ENCODE measurements at places on chromosomes 2 and 18. TPM values are rescaled to one million over a fixed set of nuclear protein-coding genes. Genes with fewer than 3 reads are reported as not detected.
A peak's percentile ranks its signal among the peaks of the same experiment; 100 is the strongest.

DNA sequence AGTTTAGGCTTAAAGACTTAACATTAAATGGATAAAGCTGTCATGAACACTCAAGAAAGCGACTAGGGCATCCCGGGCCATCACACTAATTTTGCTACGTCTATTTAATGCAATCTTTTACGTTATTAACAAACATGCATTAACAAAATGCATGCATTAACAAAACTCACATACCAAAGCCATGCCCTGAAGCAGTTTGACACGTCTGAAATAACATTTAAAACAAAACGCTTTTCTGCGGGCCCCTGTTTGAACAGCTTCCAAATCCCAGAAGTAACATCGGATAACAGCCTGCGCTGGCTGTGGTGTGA is 458 bp downstream of the B4GALT6 start:
- peaks cover 32% of the 10 kb centered on the region for H3K4me1 ChIP-seq
- DNase-seq = no peak

GRCh38 chr2:56715683-56716082 is 531.9 kb downstream of the CCDC85A start:
- no peak overlapping the region for H3K27ac ChIP-seq
- DNase-seq = no peak
- no peak overlapping the region for H3K4me3 ChIP-seq
- no peaks in the 10 kb centered on the region for H3K27me3 ChIP-seq
- H3K4me1 ChIP-seq = peaks cover 9% of the 10 kb centered on the region

DNA sequence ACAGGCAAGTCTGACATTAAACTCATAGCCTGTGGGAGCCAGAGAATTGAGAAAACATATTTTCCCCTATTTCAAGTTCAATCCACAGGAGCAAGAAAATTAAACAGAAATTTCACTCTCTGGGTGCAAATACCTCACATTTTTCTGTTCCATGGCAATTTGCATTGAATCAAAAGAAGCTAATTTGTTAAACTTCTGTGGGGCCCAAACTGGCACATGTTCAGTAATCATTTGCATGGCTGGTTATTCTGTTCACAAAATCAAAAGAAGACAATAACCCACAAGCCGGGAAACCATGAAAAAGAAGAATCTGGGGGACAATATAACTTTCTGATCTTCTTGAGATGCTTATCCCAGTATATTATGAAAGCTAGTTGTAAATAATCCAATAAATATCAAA is 363.1 kb downstream of the LRP1B start:
- no peak overlapping the region for H3K27ac ChIP-seq
- H3K27me3 ChIP-seq = peaks cover 2% of the 10 kb centered on the region
- H3K4me1 ChIP-seq = no peaks in the 10 kb centered on the region
- H3K36me3 ChIP-seq = no peaks in the 10 kb centered on the region
- H3K4me3 ChIP-seq = no peak overlapping the region

- H3K36me3 ChIP-seq = no peaks in the 10 kb centered on the region
- no peak overlapping the region for H3K27ac ChIP-seq
- H3K4me1 ChIP-seq = no peaks in the 10 kb centered on the region
- DNase-seq = no peak
- no peaks in the 10 kb centered on the region for H3K27me3 ChIP-seq
These were observed 225.7 kb downstream of the TMX3 start for GRCh38 chr18:68489013-68489792.

- H3K4me1 ChIP-seq = peaks cover 7% of the 10 kb centered on the region
- no peak for DNase-seq
- H3K4me3 ChIP-seq = peak overlapping the region; percentile 19
- peaks cover 29% of the 10 kb centered on the region for H3K36me3 ChIP-seq
These were observed 196.1 kb downstream of the LTBP1 start for GRCh38 chr2:33142810-33143209.

DNA sequence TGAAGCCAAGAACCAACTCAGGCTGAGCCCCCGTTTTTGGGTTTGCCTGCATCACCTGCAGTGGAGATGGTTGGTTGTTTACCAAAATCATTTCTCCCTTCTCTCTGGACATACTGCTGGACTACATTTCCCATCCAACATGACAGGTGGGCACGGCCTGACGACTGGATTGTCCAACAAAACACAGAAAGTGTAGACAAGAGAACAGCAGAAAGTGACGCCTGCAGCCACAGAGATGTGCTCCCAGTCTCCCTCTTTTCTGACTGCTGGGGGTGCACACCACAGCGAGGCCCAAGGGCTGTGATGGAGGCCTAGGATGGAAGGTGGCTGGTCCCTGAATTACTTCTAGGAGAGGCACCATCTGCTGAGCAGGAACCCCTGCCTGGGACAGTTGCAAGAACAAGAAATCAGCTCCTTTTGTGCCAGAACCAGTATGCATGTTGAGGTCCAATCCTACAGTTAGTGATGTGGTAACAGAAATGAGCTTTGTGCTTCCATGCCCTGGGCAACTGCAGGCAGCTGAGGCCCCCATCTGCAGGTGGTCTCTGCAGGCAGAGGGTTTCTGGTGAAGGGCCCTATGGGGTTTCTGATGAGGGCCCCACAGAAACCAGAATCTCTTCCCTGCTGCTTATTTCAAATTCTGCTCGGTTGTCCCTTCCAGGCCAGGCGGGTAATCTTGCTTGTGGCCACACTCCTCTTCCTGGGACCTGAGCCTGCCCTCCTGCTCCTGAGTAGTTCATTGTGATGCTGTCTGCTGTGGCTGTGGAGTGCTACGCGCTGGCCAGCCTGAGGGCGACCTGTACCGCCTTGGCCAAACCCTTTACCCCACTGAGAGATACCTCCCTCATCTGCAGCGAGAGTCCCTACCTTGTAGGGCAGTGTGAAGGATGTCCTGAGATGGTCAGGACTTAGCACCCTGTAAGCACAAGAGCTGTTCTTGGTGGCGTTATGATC is 168.3 kb downstream of the ASB1 start:
- H3K36me3 ChIP-seq = no peaks in the 10 kb centered on the region
- no peak for DNase-seq
- no peak overlapping the region for H3K4me3 ChIP-seq

DNA sequence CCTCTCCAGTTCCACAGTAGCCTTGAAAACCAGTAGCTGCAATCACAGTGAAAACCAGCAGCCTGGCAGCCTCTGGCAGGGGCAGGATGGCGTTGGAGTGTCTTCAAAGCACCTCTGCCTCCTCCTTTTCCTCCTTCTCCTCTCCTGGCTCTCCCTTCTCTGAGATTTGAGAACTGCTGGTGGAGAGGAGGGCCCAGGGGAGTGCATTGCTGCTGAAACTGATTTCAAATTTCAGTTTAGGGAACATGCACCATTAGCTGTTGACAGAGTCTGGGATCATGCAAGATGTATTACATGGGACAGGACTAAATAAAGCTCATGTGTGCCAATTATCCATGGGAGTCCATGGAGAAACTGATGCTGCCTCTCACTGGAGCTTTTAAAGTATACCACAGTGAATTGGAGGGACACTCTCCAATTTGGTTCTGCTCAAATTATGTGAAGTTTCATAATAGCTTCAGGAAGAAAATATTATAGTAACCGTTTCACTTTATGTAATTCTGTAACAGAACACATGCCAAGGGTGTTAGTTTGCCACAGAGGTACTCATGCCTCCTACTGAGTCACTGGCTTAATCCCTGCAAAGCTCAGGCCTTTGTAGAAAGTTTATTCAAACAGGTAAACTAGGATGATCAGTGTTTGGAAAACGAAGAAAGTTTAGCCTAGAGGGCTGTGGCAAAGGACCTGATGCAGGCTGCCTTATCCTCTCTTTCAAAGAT is 146.1 kb downstream of the PRPF40A start:
- H3K4me1 ChIP-seq = peaks cover 10% of the 10 kb centered on the region
- H3K27ac ChIP-seq = no peak overlapping the region
- H3K27me3 ChIP-seq = peaks cover 2% of the 10 kb centered on the region
- no peak for DNase-seq
- H3K4me3 ChIP-seq = no peak overlapping the region
- H3K36me3 ChIP-seq = no peaks in the 10 kb centered on the region

- H3K36me3 ChIP-seq = no peaks in the 10 kb centered on the region
- H3K27ac ChIP-seq = no peak overlapping the region
- DNase-seq = no peak
- peaks cover 2% of the 10 kb centered on the region for H3K27me3 ChIP-seq
These were observed 413.8 kb upstream of the RAB6C start for GRCh38 chr2:129565551-129566109.

DNA sequence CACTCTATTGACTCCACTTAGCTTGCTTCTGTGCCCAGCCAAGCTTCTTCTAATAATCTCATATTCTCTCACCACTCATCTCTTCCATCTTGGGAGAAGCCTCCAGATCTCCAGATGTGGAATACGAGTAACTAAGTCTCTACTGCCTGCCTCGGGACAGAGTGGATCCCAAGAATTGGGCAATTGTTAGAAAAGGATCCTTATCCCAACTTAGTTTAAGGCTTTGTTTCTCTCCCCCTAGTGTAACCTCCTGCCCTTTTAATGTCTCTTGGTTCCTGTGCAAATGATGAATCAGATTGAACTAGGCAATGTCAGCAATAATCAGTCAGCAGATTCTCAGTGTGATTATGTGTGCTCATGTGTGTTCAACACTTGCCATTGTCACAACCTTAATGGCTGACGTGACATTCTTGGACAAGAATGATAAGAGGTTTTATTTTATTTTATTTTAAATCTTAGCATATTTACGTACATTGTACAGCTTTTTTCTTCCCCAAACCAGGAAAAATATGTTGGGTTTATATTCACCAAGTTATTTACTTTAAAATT is 59.7 kb downstream of the MYO3B start:
- no peak for DNase-seq
- H3K27me3 ChIP-seq = no peaks in the 10 kb centered on the region
- H3K36me3 ChIP-seq = no peaks in the 10 kb centered on the region

GRCh38 chr2:1974397-1974796 is 230.1 kb upstream of the PXDN start:
- H3K4me1 ChIP-seq = peaks cover 23% of the 10 kb centered on the region
- H3K27ac ChIP-seq = no peak overlapping the region

- no peak for DNase-seq
- no peaks in the 10 kb centered on the region for H3K36me3 ChIP-seq
- peaks cover 7% of the 10 kb centered on the region for H3K4me1 ChIP-seq
- H3K4me3 ChIP-seq = no peak overlapping the region
- H3K27me3 ChIP-seq = peaks cover 4% of the 10 kb centered on the region
- no peak overlapping the region for H3K27ac ChIP-seq
These were observed 9.8 kb downstream of the NR4A2 start for GRCh38 chr2:156322686-156323231.

DNA sequence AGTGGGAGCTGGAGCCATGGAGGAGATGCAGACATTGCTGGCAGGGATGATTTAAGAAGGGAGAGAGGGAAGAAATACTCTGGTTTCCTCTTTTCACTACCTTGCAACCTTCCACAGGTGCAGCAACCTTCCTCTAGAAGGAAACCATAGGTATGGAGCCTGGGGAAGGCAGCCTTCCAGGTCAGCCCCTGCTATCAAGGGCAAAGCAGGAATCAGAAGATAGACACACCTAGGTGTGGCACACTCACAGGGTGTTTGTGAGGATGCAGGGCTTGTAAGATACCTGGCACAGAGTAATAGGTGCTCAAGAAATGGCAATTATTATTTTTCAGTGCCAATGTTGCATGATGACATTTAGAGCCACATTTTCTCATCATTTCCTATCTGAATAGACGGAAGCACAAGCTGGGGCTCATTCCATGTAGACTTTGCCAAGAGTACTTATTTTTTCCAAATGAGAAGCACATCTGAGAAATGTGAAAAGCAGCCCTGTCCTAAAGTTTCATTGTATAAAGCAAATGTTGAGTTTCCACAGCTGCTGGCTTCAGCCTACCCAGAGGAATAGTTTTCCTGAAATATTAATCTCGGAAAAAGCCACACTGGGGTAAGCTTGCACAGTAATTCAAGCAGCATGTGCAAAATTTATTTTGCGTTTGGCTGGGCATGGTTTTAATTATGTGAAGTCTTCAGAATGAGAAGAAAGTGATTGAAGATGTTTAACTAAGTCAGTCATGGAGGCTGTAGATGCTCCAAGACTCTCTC is 20.6 kb downstream of the EVA1A start:
- H3K27me3 ChIP-seq = no peaks in the 10 kb centered on the region
- no peaks in the 10 kb centered on the region for H3K4me1 ChIP-seq
- no peak for DNase-seq

DNA sequence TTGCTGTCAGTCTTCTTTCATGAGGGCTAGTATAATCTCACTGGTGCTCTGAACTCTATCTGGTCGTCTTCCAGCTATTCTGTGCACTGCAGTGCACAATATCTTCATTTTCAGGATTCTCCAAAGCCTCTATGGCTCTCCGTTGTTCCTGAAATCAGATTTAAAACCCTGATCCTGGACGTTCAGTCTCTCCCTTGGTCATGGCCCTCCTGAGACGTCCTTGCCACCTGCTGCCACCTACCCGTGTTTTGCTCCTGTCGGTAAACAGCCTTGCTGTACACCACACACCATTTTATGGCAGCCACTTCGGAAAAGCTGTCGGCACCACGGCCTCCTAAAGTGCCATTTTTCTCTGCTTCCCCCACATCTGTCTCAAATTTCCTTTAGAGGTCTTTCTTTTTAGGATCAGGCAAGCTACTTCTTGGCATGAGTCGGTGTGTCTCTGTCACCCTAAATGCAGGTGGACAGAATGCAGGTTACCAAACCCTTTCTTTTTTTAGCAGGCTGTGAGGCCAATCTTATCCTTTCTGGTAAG is 170.0 kb downstream of the HRH4 start:
- peaks cover 4% of the 10 kb centered on the region for H3K4me1 ChIP-seq
- no peak overlapping the region for H3K4me3 ChIP-seq
- no peaks in the 10 kb centered on the region for H3K36me3 ChIP-seq
- no peaks in the 10 kb centered on the region for H3K27me3 ChIP-seq
- H3K27ac ChIP-seq = no peak overlapping the region
- DNase-seq = no peak

Gene PTPRN
- total RNA-seq = 1.1 TPM

Gene SP5
- total RNA-seq = 9.3 TPM

Measured in endothelial cell (in vitro differentiated cells).